Stimulated activated CD4-positive, alpha-beta T cell treated with anti-CD3 and anti-CD28 coated beads, Interleukin-4, amount 100 ng/mL, for 1 hour (primary cell): ENCODE measurements at places on chromosomes 6 and 20.

DNA sequence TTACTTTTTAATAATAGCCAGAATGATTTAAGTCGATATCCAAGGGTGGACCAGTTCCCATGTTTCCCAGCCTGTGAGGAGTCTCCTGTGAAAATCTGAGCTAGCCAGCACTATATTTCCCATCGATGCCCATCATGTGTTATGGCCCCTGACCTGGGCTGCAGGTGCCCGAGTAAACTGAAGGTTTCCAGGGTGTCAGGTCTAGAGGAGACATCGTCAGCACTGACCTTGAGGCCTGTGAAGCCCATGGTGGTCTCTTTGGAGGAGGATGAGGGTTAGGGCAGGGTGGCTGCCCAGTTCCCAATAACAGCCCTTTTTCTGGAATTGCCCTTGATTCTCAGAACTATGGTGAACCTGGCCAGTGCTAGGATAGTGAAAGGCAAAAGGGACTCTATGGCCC is 63.0 kb upstream of the TOP1 start:
- DNase-seq = no peak

DNA sequence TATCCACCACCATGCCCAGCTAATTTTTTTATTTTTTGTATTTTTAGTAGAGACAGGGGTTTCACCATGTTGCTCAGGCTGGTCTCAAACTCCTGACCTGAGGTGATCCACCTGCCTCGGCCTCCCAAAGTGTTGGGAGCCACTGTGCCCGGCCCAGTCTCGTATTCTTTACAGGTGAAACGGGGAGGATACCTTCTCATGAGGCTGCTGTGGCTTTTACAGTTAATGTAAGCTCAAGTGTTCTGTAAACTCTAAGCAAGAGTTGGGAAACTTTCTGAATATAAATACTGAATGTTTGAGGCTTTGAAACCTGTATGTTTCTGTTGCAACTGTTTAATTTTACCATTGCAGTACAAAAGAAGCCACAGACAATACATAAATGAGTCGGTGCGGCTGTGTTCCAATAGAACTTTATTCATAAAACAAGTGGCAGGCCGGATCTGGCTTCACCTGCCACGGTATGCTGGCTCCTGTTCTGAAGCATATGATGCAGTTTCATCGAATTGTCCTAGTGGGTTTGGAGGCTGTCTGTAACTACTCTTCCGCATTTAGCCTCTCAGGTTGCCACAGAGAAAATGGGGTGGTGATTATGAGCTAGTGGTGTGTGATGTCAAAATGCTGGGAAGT is 192.5 kb upstream of the ZFP64 start:
- no peak for DNase-seq

DNA sequence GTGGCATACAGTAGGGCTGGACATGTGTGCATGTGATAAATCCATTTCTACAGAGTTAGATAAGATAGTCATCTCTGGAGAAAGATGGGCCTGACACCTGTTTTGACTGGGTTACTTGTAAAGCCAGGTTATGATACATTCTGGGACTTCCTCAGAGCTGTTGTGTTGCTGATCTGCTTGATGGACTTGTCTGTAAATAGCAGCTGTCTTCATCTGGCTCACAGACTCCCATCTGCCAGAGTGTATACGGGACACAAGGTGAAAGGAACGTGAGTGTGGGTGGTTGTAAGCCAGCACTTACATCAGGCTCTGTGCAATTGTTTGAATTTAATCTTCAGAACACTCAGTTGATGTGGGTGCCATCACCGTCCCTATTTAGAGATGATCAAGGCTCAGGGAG is 49.8 kb downstream of the ZDHHC14 start:
- no peak for DNase-seq

- no peak for DNase-seq
Measured at GRCh38 chr6:25576919-25577318, 75.1 kb upstream of the SCGN start.

DNA sequence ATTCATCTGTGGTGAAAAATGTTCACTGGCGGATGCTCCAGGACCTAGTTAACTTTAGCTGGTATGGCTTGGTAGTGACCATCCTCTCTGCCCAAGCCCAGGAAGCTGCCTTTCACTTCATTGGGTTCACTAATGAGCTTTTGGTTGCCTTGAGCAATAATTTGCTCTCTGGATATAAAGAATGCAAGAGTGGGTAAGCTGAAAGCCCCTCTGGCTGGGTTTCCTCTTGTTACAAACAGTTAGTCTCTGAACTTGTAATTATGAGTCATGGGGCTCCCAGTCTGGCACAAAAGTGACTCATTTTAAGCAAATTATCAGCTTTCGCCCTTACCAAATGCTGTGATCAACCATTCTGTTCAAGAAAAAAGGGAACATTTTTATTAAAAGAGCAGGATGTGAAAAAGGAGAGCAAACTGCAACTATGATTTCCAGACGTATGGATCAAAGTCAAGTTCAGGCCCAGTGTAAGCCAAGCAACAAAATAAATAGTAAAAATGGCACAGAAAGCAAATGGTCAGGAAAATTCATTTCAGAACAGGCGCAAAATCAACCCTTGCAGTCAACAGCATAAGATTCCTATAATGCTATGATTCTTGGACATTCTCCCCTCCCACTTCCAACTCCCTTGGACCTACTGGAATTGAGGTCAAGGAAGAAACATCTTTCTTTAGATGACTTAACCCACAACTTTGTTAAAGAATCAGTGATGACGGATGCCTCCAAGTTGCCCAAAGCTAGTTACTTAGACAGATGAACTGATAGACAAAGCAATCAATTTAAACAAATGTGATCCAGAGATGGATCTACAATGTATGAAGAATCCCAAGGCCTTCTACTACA is 130.0 kb upstream of the KCNK16 start:
- DNase-seq = no peak
